Activated CD8-positive, alpha-beta T cell treated with anti-CD3 and anti-CD28 coated beads, Interleukin-2, amount 10 ng/mL, durations not matched to agents 7 days and 5 days (primary cell): ENCODE measurements at places on chromosomes 16 and 17. TPM values are rescaled to one million over a fixed set of nuclear protein-coding genes. Genes with fewer than 3 reads are reported as not detected.
A peak's percentile ranks its signal among the peaks of the same experiment; 100 is the strongest.

The NME1 gene
- 148 TPM for total RNA-seq

The ASB16 gene
- 0.42 TPM for total RNA-seq

The KRTAP1-5 gene
- not detected for total RNA-seq

The ATP2A3 gene
- total RNA-seq, result 354 TPM

The TNK1 gene
- 2.6 TPM for total RNA-seq

The SEPHS2 gene
- total RNA-seq, result 64.6 TPM

- no peak for DNase-seq
- H3K4me1 ChIP-seq, result peaks cover 11% of the 10 kb centered on the region
- peaks cover 9% of the 10 kb centered on the region for H3K27me3 ChIP-seq
- H3K27ac ChIP-seq, result no peak overlapping the region
- no peaks in the 10 kb centered on the region for H3K36me3 ChIP-seq
Observed at GRCh38 chr17:62084585-62084984, 19.5 kb upstream of the MED13 start.

GRCh38 chr16:66548868-66549267, 1.1 kb downstream of the TK2 start:
- H3K27me3 ChIP-seq, result no peaks in the 10 kb centered on the region
- H3K4me1 ChIP-seq, result peaks cover 56% of the 10 kb centered on the region
- H3K36me3 ChIP-seq, result peaks cover 13% of the 10 kb centered on the region
- DNase-seq, result no peak
- H3K4me3 ChIP-seq, result peak overlapping the region; percentile 64
- H3K27ac ChIP-seq, result peak overlapping the region; percentile 84

DNA sequence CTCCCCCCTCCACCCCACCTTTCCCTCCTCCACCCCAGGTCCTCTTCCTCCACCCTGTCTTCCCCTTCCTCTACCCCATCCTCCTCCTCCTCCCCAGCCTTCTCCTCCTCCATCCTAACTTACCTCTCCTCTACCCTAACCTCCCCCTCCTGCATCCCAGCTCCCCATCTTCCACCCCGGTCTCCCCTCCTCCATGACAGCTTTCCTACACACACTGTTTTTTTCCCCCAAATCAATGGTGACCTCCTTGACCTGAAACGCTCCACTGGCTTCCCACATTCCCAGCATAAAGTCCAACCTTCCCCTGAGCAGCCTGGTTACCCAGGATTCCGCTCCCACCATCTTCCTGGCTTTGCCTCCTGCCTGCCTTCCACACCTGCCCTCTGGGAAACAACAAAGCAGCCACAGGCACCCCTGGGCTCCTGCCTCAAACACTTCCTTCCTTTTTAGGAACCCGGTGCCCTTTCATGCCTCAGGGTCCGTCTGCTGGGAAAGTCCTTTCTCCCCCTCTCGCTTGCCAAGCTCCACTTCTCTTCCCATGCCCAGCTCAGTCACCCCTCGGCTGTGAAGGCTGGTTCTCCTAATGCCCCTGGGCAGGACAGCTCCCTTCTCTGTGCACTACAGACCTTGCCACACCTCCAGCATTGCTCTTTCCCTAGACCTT, 2.1 kb downstream of the RGS9 start:
- H3K27me3 ChIP-seq, result peaks cover 33% of the 10 kb centered on the region
- no peak for DNase-seq
- H3K4me1 ChIP-seq, result peaks cover 43% of the 10 kb centered on the region
- peak overlapping the region; percentile 16 for H3K4me3 ChIP-seq
- peak overlapping the region; percentile 51 for H3K27ac ChIP-seq
- H3K36me3 ChIP-seq, result no peaks in the 10 kb centered on the region

GRCh38 chr17:40596261-40596919, 31.1 kb upstream of the CCR7 start:
- no peaks in the 10 kb centered on the region for H3K27me3 ChIP-seq
- DNase-seq, result peak; percentile 75
- peaks cover 69% of the 10 kb centered on the region for H3K4me1 ChIP-seq
- no peak overlapping the region for H3K4me3 ChIP-seq

DNA sequence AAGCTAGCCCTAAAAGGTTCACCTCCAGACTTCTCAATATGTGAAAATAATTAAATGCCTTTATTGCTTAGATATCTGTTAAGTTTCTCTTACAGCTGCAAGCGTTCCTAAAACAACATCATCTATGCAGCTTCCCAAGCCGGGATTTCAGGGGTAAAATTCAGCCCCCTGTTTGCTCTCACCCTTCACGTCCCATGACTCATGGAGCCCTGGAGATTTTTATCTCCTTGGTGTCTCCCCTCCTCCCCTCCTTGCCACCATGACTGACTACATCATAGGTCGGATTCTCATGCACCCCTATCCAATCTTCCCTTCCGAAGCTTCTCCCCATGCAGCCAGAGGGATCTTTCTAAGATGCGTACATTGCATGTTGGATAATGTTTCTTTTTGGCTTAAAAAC, 21.0 kb upstream of the CACNG4 start:
- H3K27me3 ChIP-seq, result peaks cover 36% of the 10 kb centered on the region
- H3K4me3 ChIP-seq, result no peak overlapping the region
- no peak overlapping the region for H3K27ac ChIP-seq
- H3K36me3 ChIP-seq, result no peaks in the 10 kb centered on the region
- no peaks in the 10 kb centered on the region for H3K4me1 ChIP-seq

DNA sequence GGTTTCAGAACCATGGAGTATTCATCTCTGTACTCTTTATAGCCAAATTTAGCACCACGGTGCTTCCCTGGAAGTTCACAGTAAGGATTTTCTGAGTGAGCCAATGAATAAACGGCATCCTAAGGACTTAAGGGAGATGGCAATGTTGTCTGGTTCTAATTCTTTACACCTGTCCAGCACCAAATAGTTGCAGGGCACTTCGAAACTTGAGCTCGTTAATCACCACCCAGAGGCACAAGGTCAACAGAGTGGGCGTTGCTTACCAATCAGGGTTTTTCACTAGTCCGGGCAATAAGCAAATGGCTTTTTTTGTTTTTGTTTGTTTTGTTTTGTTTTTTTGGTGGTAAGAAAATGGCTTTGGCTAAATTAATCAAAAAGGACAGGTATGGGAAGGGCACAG, 28.2 kb upstream of the TMEM220 start:
- H3K4me1 ChIP-seq, result no peaks in the 10 kb centered on the region
- H3K4me3 ChIP-seq, result no peak overlapping the region
- no peak for DNase-seq
- H3K27ac ChIP-seq, result no peak overlapping the region
- H3K27me3 ChIP-seq, result no peaks in the 10 kb centered on the region

DNA sequence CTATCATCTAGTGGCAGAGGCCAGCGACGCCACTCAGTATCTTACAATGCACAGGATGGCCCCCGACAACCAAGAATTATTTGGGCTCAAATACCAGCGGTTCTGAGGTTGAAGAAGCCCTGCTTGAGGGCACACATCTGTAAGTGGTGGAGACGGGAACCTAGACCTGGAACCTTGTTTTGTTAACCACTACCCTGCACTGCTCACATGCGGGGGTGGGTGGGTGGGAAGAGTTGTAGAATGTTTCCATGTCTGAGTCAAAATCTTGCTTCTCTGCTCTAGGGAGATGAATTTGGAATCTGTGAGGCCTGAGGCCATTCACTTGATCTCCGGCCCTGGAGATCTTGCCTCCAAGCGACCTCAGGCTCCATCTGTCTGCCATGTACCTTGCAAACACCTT, 44.1 kb downstream of the ABCC1 start:
- no peaks in the 10 kb centered on the region for H3K27me3 ChIP-seq
- peaks cover 27% of the 10 kb centered on the region for H3K4me1 ChIP-seq
- DNase-seq, result no peak
- H3K4me3 ChIP-seq, result no peak overlapping the region
- peaks cover 12% of the 10 kb centered on the region for H3K36me3 ChIP-seq

GRCh38 chr17:50259477-50260324, 14.6 kb upstream of the TMEM92 start:
- no peaks in the 10 kb centered on the region for H3K4me1 ChIP-seq
- DNase-seq, result no peak
- no peak overlapping the region for H3K4me3 ChIP-seq
- no peak overlapping the region for H3K27ac ChIP-seq
- no peaks in the 10 kb centered on the region for H3K36me3 ChIP-seq

DNA sequence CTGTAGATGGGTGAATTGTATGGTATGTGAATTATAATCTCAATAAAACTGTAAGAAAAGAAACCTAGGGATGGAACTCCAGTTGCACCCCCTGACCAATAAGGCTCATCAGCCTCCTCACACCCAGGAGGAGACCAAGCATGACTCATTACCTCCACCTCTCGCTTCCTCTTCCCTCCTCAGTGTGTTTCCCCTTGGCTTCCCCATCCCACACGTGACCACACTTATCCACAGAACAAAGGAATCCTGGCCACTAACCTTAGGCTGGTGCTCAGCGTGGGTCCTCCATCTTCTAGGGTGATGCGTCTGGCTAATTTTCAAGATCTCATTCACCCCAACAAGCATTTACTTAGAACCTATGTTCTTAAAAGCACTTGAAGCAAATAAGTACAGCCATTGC, 36.2 kb upstream of the MAP3K14 start:
- peaks cover 10% of the 10 kb centered on the region for H3K4me1 ChIP-seq
- peaks cover 26% of the 10 kb centered on the region for H3K27me3 ChIP-seq
- no peak overlapping the region for H3K27ac ChIP-seq
- peak; percentile 37 for DNase-seq
- no peak overlapping the region for H3K4me3 ChIP-seq

DNA sequence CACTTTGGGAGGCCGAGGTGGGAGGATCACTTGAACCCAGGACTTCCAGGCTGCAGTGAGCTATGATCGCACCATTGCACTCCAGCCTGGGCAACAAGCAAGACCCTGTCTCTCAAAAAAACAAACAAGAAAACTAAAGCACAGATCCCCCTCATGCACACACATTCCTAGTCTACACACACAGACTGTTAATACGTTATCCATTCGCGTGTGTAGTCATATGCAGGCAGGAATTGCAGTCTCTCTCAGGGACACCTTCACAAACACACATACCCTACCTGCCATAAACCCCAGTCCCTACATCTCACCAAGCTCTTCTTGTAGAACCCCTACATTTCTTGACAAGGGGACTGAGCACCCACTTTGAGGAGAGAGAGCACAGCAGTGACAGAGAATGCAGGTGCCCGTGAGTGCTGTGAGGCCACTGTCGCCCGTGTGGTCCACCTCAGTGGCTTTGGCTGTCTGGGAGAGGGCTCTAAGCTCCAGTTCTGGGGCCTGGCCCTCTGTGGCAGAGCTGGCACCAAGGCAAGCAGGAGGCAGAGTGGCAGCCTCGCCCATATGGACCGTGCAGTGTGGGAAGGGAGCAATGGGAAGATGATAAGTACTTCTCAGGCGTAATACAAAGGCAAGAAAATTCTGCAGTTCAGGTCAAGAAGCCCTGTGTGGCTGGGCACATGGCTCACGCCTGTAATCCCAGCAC, 59.0 kb upstream of the RPH3AL start:
- H3K27me3 ChIP-seq, result peaks cover 3% of the 10 kb centered on the region
- peaks cover 65% of the 10 kb centered on the region for H3K4me1 ChIP-seq
- DNase-seq, result no peak
- peak overlapping the region; percentile 81 for H3K27ac ChIP-seq
